ENCODE measurements at places on chromosomes 4 and X. TPM values are rescaled to one million over a fixed set of nuclear protein-coding genes. Genes with fewer than 3 reads are reported as not detected.

Gene TACR3
- total RNA-seq = not detected

Gene FHIP1A
- total RNA-seq = 6.2 TPM

Gene ARSJ
- total RNA-seq = 13.5 TPM

Gene SETD7
- total RNA-seq = 79.0 TPM

Gene PRDM8
- 4.8 TPM for total RNA-seq

Gene KCNIP4
- total RNA-seq = not detected

Gene TMPRSS11E
- not detected for total RNA-seq

Gene GSX2
- total RNA-seq = not detected

Measured in aorta (tissue), 5 donors.